ENCODE measurements at places on chromosomes 1 and 21.
A peak's percentile ranks its signal among the peaks of the same experiment; 100 is the strongest.

DNA sequence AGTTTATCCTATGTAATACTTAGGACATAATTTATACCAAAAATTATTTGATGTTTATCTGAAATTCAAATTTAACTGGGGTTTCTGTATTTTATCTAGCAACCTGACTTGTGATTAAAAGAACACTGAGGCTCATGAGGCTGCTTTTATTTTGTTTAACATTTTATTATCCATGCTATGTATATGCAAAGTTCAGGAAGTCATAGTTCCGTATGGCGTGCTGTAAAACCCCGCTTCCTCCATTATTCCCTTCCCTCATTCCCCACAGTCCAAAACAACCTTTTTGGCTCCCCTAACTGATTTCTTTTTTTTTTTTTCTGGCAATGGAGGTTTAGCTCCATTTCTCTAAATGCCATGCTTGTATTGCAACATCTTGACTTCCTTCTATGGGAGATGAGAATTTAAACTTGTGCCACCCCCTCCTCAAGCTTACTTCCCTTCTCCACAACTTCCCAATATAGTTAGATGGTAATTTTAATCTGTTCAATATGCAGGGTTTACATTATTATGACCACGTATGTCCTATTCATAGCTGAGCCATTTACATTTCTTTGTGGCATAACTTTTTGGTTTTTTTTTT, 138.0 kb upstream of the DNAH14 start:
- H3K27ac ChIP-seq = no peak overlapping the region
- H3K4me3 ChIP-seq = no peak overlapping the region
- H3K27me3 ChIP-seq = no peaks in the 10 kb centered on the region
- H3K4me1 ChIP-seq = peaks cover 7% of the 10 kb centered on the region

DNA sequence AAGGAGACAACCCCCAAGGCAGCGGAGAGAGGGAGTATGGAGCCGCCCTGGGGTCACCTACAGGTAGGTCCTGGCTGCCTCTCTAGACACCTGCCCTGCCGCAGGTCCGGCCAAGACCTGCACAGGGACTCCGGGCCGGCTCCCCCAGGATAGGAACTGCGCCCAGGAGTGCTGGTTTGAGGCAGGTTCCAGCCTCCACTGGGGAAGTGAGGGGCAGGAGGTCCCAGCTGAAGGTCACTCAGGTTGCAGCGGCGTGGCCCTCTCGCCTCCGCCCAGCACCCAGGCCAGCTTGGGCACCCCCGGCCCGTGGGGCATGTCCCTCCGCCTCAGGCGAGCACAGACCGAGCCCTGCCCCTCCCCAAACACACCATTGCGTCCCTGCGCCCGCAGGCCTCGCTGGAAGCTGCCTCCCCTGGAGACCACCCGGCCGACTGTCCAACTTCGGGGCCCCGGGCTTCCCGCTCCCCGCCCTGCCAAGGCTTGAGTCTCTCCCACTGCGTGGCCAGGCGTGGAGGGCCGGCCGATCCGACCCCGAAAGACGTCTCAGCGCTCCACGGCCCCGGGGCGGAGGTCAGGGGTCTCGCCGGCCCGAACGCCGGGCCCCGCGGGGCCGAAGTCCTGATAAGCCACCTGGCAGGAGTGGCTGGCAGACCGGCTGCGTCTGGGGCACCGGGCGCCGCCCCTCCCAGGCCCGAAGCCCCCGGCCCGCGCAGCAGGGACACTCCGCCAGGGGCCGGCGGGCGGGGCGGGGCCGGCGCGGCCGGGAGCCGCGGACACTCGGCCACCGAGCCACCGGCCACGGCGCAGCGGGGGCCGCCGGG, 1.4 kb upstream of the SKI start:
- no peaks in the 10 kb centered on the region for H3K27me3 ChIP-seq
- peaks cover 7% of the 10 kb centered on the region for H3K36me3 ChIP-seq
- peaks cover 12% of the 10 kb centered on the region for H3K4me1 ChIP-seq
- peak overlapping the region; percentile 74 for H3K4me3 ChIP-seq

DNA sequence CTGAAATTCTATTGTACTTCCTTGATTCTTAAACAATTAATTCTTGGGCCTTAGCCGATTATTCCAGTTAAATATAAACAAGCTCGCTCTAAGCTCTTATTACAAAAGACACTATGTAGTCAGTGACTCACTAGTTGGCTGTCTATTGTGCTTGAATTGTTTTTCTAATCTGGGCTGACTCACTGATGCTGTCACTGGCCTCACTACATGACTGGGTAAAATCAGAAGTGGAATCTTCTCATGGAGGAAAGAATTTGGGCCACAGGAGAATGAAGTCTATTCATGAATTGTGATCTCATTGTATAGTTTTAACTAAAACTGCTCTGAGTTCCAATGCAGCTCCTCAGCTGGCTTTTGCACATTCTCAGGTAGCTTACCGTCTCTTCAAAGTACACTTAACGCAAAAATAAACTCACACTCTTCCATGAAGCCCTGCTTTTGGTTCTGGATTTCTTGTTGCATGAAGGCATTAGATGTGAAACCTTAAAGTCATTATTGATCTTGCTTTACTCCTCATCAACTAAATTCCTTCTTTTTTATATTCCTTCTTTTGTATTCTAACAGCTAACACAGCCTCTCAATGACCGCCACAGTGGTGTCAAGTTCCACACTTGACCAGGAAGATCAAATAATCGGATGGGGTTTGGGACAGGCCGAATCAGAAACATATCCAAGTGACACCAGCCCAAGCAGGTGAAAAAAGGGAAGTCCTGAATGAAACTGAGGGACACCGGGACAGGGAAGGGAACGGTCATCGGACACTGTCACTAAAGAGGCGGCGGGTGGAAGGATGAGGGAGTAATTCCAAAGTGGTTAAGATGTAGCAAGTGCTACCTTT, 80.9 kb upstream of the LBR start:
- peaks cover 54% of the 10 kb centered on the region for H3K36me3 ChIP-seq
- peak overlapping the region; percentile 83 for H3K27ac ChIP-seq
- peaks cover 32% of the 10 kb centered on the region for H3K4me1 ChIP-seq
- peak; percentile 99 for DNase-seq
- no peak overlapping the region for H3K4me3 ChIP-seq

DNA sequence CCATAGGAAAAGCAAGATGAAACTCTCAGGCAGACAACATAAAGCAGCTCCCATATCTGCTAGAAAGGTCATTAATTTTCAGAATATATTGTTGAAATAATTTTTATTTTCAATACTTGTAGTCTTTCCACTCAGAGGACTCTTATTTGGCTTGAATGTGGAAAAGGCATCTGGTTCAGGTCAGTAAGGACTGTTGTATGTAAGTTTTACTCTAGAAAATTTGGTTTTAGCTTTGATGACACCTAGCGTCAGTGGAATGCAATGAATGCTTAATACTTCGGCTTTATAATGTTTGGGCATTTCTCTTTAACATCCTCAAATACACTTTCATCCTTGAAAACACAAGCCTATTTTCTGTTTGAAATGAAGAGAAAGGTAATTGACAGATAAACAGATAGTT, 63.3 kb downstream of the LRRC40 start:
- H3K27me3 ChIP-seq = no peaks in the 10 kb centered on the region
- H3K36me3 ChIP-seq = peaks cover 4% of the 10 kb centered on the region
- H3K4me1 ChIP-seq = peaks cover 5% of the 10 kb centered on the region
- H3K27ac ChIP-seq = no peak overlapping the region
- DNase-seq = no peak

DNA sequence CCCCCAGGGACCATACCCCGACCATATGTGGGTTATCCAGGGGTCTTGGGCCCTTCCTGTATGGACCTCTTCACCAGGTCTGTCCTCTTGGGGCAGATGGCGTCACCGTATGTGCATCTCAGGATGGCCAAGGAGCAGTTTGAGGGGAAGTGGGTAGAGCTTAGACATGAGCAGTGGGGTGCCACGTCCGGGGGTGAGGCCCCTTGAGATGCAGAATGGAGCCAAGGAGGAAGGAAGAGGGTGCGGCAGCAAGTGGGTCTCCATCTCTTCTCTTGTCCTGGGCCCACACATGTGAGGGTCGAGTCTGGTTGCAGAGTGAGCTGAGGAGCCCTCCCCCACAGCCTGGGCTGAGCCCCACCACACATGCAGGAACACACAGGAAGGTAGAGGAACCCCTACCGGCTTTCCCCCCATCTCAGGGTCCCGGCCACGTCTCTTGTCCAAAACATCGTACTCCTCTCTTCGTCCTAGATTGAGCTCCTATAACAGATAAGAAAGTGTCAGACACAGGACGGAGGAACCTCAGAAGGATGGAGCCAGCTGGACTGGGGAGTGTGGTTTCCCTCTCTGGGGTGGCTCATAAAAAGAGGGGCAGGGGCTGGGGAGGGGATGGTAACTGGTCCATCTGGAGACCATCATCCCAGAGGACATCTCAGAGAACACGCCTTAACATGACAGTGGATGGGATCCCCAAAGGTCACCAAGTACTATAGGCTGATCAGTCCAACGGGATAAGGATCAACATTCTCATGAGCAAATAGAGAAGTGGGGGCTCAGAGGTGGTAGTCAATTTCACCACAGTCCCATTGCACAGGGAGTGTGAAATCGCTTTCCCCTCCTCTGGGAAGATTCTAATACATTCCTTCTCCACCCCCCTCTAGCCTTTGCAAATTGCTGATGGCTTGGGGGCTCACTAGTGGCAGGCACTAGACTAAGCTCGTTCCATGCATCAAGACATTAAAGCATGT, 79.9 kb downstream of the CD247 start:
- H3K4me3 ChIP-seq = no peak overlapping the region
- peaks cover 6% of the 10 kb centered on the region for H3K4me1 ChIP-seq
- H3K27me3 ChIP-seq = peaks cover 18% of the 10 kb centered on the region
- H3K36me3 ChIP-seq = no peaks in the 10 kb centered on the region

Measured in MCF 10A (cell line).